ENCODE measurements at places on chromosomes 2 and 18.

DNA sequence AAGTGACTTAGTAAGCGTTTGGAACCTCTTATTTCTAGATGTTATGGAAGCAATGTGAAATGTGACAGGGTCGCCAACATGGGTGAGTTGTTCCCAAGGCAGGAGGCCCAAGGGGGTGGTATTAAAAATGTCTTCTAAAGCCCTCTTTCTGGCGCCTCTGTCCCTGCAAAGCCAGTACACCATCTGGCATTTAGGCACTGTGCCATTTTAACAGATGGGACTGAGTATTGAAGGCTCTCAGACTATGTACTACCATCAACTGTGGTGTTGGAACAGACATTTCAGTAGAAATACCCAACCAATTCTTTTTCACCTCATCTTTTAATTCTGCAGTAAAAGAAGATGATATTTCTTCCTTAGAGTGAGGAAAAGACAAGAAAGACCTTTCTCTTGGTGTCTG is 384.5 kb upstream of the MMADHC start:
- no peak for DNase-seq

- no peak for DNase-seq
These were observed 323.1 kb downstream of the KCNJ3 start for GRCh38 chr2:155021618-155022017.

DNA sequence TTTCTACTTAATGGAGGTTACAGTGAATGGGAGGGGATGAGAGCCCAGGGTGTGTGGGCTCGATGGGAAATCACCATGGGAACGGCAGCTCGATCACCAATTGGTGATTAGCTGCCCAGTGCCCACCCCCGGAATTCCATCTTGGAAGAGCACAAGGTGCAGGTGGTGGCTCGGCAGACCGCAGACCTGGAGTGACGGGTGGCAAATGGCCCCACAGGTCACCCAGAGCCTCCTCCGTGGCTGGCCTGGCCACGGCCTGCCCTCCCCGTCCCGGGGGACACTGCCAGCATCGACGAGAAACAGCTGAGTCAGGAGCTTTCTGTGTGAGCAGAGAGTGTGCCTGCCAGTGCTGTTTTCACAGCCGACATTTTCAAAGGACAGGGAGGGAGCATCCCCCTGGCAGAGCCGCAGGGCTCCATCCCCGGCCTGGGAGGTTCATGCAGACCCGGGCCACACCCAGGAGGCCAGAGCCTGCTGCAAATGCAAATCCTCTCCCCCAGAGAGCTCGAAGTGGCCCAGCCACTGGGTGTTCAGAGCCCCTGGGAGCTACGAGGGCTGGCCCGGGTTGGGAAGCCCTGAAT is 176.4 kb upstream of the MYT1L start:
- DNase-seq = no peak

- DNase-seq = peak; percentile 53
These were observed at the start of gene CABLES1 for GRCh38 chr18:23134780-23135549. TSS of gene CABLES1 (plus strand) at chr18:23135485. CDS start at chr18:23135763, 278 bp downstream.

GRCh38 chr2:70104231-70105111 is 17.2 kb downstream of the PCBP1 start:
- no peak for DNase-seq

GRCh38 chr2:233464056-233464455 is 102.5 kb downstream of the USP40 start:
- no peak for DNase-seq

DNA sequence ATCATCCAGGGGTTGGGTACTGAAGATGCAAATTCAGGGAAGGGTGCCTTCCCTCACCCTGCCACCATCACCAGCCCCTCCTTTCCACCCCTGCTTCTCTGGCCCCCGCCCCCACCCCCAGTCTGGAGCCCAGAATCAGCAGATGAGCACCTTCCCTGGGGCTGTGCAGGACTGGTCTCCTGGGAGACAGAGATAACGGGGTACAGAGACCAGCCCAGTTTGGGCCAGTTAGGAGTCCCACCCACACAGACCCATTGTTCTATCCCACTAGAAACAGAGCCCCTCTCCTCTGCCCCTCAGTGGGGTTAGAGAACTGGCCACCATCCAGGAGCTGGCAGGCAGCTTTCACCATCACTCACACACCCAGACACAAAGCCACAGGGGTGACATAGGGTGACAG is 4.5 kb upstream of the CRYBA2 start:
- DNase-seq = no peak

DNA sequence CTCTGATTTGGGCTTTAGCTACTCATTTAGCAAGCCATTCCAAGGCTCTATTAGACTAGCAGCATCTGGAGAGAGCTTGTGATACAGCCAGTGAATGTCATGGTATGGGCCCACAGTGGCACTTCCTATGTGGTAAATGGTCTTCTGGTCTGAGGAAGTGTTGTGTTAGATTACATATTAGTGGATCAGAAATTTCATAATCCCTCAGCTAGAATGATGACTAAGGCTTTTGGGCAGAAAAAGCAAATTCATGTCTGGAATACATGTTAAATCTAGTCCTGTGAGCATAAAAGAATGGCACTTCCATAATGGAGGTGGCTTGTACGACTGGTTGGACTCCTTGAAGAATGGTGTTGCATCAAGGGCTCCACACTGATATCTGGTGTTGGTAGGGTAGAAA is 436.8 kb upstream of the CWC22 start:
- no peak for DNase-seq

DNA sequence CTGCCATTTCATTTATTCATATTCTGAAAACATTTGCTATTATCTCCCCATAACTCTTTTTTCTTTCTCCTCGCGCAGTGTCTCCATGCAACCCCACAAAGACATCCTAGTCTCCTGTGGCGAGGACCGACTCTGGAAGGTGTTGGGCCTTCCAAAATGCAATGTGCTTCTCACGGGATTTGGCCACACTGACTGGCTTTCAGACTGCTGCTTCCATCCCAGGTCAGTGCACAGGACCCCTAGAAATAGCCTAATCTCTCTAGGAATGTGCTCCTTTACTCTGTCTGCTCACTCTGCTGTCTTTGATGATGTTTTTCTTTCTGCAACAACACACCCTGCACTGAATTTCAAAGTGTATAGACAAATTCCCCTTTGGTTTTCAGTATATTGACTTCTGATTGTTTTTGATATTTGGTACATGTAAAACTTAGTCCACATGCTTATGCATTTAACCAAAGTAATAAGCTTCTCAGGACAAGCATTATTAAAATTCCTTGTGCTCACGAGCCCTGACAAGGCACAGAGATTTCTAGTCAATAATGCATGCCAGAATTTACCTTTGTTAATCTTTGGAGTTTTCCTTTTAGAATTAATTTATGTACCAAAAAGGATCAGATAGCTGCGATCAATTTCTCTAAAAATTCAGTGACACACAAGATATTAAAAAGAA is 548.3 kb upstream of the VWC2L start:
- no peak for DNase-seq

DNA sequence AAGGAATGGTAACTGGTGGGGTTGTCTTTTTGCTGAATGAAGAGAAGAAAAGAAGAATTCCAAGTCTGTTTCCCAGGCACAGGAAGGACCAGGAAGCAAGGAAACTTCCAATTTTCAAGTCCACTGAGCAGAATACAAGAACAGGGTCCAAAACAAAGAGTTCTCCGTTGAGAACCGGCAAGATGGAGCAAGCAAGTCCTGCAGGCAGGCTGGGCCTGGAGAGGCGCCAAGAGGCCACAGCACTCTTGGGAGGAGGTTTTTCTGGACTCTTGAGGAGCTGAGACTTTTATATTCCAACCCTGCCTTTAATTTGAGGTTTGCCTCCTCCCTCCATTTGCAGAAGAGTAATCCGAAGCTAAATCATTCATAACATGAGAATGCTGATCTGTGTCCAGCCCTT is 224.5 kb downstream of the IKZF2 start:
- DNase-seq = no peak

GRCh38 chr18:78713726-78714125 is 265.9 kb upstream of the SALL3 start:
- no peak for DNase-seq

GRCh38 chr2:75949385-75950030 is 238.8 kb upstream of the GCFC2 start:
- DNase-seq = no peak

DNA sequence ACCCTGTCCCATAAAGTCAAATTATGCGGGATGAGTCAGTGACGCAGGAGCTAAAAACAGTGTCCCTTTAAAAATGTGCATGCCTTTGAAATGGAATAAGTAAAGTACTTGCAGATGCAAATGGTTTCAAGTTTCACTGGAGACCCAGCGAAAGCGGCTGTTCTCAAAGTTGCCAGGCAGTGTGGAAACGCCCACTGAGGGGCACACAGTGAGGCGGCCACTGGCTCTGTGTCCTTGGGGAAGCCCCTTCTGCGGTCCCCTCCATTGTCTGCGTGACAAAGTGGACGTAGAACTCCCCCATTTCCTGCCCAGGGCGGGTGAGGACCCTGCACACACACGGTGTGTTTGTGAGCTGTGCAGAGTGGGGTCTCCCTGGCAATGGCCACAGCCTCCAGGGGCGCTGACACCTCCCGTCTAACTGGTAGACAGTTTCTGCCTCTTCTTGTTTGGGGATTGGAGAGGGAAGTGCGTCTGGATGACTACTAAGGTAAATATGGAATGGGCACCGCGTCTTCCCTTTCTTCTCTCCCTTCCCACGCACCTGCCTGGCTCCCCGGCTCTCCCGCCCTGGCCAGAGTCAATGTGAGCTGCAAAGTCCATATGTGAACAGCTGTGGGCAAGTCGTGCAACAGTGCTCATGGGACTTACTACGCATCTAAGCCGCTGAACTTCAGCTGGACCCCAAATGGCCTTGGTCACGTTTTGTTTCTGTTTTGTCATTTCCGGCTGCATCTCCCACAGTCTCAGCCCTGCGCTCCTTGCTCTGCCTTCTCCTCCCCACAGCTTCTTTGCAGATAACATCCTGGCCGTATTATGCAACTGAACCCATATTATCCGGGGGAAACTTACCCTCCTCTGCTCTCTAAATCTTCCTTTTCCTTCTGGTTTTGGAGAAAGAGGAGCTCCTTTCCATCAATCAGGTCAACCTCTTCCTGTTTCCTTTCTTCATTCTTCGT is 33.7 kb upstream of the ZNF516 start:
- DNase-seq = no peak

DNA sequence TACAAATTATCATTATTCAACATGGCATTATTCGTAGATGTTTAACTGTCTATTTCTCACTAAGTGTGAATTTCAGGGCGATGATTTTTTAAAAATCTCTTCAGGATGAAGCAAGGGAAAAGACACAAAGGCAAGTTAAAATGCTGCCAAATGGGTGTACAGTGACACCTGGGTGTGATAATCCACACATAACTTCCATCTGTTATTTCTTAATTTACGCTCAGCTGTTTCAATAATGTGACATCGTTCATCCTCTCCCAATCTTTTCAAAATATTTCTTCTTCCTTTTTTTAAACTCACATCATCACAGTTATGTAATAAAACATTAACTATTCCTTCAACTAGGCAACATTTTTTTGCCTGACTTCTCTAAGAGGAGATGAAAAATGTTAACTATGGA is 10.6 kb downstream of the PDE1A start:
- DNase-seq = no peak

DNA sequence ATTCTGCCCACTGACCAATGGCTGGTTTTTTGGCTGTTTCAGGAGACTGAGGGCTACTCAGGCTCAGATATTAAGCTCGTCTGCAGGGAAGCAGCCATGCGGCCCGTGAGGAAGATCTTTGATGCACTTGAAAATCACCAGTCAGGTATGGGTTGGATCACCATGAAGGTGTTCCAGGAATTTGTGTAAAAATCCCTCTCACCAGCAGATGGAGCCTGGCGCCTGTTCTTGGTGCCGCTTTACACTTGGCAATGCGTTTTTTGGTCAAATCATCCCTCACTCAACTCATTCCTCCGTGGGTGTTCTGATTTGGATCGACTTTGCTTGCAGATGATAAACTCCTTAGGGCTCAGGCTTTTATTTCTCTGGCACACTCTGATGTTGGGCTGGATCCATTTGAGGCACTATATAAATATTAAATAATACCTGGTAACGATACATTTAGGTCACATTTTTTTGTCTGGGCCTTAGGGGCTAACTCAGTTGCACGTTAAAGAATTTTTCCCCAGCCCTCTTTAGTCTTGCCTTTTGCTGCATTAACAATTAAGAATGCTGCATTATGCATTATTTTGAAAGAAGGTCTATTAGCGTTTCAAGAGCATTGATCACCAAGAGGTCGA is 50.0 kb downstream of the HDHD2 start:
- no peak for DNase-seq

DNA sequence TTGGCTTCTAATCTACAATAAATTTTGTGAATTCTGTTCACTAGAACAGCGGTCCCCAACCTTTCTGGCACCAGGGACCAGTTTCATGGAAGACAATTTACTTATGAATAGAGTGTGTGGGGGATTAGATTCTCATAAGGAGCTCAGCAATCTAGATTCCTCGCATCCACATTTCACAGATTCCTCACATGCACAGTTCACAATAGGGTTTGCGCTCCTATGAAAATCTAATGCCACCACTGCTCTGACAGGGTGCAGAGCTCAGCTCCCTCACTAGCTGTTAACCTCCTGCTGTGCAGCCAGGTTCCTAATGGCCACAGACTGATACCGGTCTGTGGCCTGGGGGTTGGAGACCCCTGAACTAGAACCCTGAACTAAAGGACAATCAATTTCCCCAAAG is 1568.6 kb upstream of the NXPH2 start:
- DNase-seq = no peak

- no peak for DNase-seq
These were observed 1.6 kb upstream of the ALKAL2 start for GRCh38 chr2:289362-290089.

DNA sequence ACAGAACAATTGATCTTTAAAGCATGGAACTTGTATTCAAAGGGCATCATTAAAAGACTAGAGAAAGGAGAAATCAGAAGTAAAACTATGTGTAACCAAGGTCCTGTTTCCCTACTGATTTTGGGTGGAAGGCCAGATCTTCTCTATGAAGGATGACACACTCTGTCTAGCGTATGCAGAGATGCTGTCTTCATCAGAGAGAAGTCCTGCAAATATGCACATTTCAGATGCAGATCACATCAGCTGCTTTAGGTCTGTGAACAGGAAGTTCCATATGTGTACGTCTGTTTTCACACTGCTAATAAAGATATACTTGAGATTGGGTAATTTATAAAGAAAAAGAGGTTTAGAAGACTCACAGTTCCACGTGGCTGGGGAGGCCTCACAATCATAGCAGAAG is 857.3 kb downstream of the CNTNAP5 start:
- no peak for DNase-seq

- DNase-seq = no peak
These were observed 104.0 kb upstream of the PARD3B start for GRCh38 chr2:204441316-204441715.

GRCh38 chr18:59990121-59990823 is 90.5 kb downstream of the PMAIP1 start:
- DNase-seq = no peak
